ENCODE measurements at places on chromosomes 2 and 18. TPM values are rescaled to one million over a fixed set of nuclear protein-coding genes. Genes with fewer than 3 reads are reported as not detected.

DNA sequence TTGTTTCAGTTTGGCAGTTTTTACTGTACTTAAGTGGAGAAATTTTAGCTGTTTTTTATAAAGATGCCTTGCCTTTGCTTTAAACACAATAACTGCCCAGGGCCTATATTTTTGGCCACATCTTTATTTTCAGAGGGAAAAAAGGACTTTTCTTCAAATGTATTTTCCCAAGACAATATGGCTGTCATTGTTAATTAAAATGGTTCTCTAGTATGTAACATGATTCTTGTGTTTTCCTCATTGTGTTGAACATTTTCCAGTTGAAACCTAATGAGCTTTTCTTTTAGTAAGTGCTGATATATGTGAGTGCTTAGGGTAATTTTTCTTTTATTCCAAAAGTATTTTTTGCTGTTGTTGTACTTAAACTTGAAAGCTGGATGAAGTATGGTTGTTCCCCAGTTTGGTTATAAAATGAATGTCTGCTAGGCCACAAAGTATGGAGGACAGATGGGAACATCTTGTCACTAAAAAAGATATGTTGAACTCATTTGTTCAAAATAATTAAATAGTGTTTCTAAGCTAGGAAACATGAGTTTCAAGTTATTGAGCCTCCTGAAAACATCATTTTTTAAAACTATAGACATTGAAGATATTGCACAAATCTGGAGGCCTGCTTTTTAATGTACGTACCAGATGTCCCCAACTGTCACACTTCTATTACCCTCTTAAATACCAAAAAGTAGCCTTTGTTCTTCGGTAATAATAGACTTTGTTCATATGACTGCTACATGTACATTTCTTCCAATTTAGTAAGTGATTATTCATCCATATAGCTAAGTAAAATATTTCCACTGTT lies 147.5 kb upstream of the DAPL1 start:
- no peak for DNase-seq

GRCh38 chr2:199663157-199663556 lies 187.8 kb downstream of the FTCDNL1 start:
- DNase-seq = no peak

DNA sequence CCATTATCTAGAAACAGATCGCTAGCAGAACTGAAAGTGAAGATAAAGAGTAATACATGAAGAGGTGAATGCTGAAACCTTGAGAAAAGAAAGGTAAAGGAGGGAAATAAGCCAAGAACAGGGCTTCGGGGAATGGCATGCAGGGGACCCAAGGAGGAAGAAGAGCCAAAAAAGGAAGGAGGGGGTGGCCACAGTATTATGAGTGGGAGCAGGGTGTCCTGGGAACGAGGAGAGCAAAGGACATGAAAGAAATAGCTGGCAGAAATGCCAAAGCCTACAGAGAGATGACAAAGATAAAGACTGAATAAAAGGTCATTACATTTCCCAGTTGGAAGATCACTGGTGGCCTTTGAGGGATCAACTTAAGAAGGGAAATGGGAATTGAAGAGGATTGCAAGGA lies 82.9 kb downstream of the ACTR3 start:
- DNase-seq = no peak

The KLHL41 gene
- 32.5 TPM for polyA plus RNA-seq

The ARHGAP15 gene
- 2.0 TPM for polyA plus RNA-seq

- no peak for DNase-seq
These were observed 32.4 kb downstream of the HS1BP3 start for GRCh38 chr2:20618468-20618885.

DNA sequence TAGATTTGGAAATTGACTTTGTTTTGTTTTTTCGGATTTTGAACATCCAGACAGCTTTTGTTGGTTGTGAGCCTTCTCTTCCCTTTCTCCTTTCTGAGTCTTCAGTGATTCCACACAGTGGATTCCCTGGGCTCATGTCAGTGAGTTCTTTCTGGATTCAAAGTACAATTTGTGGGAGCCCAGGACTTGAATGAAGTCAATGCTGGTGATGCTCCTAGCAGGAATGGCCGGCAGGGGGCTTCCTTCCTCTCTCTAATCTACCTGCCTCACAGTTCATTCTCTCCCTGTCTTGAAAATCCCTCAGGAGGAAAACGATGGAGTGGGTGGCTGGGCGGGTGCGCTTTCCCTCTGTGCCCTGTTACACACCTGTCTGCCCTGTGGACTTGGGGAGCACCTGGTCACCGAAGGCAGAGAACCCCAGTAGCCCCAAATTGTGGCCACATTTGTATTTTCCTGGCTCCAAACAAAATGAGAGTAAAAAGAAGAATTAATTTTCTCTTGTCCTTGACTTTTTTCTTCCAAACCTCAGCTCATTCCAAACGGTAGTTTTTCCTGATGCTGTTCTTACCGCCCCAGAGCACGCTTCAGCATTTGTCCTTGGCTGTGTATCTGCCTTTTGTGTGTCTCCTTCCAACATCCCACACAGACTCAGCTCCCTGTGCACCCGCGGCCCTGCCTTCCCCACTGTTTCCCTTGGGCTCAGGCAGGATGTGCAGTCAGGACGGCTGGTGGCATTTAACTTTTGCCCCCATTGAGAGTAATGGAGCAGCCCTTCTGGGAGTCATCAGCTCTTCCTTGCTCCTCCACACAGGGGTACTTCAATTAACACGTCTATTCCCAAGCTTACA lies 86.6 kb downstream of the MARCO start:
- no peak for DNase-seq

DNA sequence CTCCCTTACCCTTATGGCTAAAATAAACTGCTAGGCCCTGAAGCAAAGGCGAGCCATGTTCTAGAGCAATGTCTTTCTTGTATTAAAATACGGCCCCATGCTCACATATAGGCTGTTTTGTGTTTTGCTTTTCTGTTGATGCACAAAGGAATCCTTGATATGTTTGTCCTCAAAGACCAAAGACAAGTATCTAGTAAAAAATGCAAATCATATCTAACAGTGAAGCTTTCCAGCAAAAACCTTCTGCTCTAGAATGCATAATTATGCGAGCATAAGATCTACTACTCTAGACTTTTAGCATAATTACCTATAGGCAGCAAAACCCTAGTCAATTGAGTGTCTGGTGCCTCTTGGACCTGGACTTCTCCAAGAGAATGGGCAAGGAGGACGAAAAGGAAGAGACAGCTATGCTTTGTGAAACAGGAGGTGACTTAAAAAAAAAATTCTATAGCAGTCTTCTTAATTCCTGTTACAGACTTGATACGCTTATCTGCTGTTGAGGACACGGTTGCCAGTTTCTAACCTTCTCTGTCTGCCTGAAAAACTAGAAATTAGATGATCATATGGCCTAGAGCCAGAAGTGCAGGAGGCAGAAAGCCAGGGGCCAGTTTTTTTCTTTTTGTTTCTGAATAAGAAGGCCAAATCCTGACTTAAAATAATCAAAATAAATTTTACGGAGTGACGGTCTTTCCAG lies 1.5 kb upstream of the AMMECR1L start:
- DNase-seq = no peak

GRCh38 chr2:112314856-112315255 lies 39.5 kb downstream of the ZC3H6 start:
- no peak for DNase-seq

The POTEJ gene
- polyA plus RNA-seq = not detected

The VAMP8 gene
- 26.6 TPM for polyA plus RNA-seq

- no peak for DNase-seq
These were observed 35.4 kb downstream of the HJURP start for GRCh38 chr2:233818639-233819621.

Measured in heart right ventricle (tissue), 16 donors.